Stimulated activated CD8-positive, alpha-beta memory T cell treated with anti-CD3 and anti-CD28 coated beads, Interleukin-7, amount 100 ng/mL, for 4 hours (primary cell): ENCODE measurements at places on chromosomes 3 and 15.

DNA sequence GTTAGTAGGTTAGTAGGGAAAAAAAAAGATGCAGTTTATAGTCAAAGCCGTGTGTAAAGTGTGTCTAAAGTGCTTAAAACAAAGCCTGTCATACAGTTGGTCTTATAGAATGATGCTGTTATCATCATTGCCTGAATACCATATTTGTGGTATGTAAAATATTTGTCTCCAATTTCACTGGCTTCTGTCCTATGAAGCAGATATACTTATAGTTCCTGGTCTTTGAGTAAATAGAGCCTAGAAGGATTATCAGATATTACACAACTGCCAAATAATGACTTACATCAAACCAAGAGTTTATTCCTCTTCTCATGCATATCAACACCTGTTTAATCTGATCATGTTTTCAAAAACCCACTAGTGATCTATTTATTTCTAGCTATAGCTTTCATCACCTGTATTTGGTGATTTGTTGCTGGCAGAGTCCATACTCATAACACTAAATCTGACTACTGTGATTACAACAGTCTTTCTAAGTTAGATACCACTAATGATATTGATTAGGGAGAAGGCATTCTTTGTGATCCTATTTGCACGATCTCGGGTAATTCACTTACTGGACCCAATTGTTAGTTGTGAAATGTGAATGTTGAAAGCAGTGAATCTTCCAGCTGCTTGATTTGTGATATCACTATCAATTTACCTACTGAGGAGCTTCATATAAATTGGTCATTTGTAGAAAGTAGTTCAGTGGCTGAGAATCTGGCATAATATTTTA is 413.7 kb downstream of the LPP start:
- DNase-seq: no peak

GRCh38 chr15:80991421-80991820 is 1.8 kb upstream of the MESD start:
- no peak for DNase-seq

DNA sequence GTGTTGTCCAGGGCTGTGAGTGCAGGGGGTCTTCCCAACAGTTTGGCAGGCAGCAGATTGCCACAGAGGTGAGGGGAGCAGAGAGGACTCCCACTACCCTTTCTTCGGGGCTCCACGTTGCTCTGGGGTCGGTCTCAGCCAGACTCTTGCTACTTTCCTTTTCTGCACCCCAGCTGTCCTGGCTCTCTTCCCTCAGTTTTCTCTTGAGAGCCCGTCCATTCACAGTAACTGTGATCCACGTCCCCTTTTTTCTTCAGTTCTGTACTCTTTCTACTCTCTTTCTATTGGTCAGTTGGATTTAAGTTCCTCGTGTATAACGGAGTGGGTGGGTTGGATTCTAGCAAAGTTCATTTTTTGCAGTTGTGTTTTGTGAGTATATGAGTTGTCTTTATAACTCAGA is 105.8 kb downstream of the UNC13C start:
- no peak for DNase-seq

GRCh38 chr3:61821823-61822251 is 260.5 kb downstream of the PTPRG start:
- no peak for DNase-seq

GRCh38 chr3:129553719-129554118 is 10.7 kb downstream of the H1-8 start:
- DNase-seq: no peak

GRCh38 chr15:55499151-55499550 is 8.9 kb downstream of the DNAAF4 start:
- DNase-seq: no peak

DNA sequence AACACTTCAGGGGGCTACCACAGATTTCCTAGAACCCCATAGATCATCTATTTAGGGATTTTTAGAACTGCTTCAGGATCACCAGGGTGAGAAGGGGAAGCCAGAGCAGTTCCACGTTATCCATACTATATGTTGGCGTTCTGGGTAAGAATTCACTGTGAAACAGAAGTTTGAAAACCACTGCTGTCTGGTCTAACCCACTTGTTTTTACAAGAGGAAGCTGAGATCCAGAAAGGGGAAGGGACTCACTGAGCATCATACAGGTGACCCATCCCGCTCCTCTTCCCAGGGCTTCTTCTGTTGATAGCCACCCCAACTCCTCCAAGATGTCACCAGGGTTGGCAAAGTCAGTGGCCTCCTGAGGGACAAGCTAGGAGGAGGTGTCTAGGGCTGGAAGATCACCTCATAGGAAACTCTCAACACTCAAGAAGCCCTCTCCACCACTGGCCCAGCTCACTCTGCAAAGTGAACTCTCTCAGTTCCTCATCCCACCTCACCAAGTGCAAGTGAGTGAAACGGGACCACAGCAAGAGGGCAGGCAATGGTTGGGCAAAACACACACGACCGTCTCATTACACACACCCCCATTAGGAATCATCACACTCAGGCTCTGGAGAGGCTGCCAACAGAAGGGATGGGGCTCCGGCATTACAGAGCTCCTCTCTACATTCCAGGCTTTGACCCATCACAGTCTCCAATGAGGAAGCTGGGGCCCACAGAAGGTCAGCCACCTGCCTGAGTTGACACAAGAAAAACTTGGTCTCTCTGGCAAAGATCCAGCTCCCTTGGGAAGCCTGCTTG is 1.8 kb downstream of the DAPK2 start:
- DNase-seq: no peak

DNA sequence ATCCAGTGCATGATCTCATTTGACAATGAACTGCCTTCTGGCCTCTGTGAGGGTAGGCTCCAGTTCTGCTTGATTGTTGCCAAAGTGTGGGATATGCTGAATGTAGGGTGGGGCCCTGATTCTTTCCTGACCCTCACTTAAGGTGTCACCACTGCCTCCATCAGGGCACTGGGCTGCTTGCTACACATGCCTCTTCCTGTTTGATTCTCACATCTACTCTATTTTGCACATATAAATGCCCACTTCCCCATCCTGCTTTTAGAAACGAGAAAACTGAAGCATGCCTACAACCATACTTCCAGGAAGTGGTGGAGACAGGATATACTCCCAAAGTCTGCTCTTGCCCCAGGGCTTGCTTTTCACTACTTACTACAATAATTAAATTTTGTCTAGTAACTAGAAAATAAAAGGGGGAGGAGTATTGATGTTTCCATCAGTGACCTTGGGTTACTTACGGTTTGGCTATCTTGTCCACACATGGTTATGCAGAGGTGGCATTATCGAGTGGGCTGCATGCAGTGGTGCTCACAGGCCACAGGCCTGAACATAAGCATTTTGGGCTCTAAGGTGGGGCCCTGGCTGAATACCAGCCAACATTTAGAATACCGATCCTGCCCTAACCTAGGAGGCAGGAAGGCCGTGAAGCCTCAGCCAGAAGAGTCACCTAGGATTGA is 6.7 kb downstream of the ZDHHC3 start:
- DNase-seq: no peak
